ENCODE measurements at places on chromosomes 12 and 14.

DNA sequence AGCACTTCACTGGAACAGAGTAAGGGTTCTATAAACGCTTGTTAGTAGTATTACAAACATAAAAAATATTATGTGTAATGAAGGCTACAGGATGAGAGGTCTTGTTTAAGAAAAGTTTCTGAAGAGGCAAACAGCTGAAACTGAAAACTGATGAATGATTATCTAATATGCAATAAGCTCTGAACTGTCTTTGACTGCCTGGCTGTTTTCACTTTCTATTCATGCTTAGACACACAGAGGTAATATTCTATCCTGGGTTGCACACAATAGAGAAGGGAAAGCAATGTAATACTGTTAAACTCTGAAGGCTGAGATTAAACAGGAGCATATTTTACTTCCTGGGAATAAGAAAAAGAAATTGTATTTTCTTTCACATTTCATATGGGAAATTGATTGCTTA, 251.3 kb downstream of the ALX1 start:
- no peak for DNase-seq

- no peak for DNase-seq
Observed at GRCh38 chr14:57182760-57183503, 85.8 kb downstream of the EXOC5 start.

GRCh38 chr12:49587174-49587908, 18.1 kb downstream of the FAM186B start:
- DNase-seq = no peak

DNA sequence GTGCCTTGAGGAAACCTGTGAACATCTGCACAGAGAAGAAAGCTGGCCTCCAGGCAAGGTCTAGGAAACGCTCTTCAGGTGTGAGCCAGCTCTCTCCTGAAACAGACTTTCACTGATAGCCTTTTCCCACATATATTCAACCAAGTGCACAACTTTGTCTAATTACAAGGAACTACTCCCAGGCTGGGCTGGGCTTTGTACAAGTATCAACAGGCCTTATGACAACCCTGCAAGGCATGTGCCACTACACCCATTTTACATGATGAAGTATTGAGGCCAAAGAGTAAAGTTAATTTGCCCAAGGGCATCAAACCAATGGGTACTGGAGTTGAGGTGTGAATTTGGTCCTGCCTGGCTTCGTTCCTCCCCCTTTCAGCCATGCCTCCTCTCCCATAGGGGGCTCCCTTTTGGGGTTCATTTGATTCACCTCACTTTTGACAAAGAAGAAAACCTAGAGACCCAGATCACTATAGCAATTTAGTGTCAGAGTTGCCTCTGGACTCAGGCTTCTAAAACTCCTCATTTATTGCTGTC, 2.1 kb downstream of the CSRP2 start:
- DNase-seq = no peak

GRCh38 chr12:124779161-124780141, 84.2 kb downstream of the SCARB1 start:
- no peak for DNase-seq

DNA sequence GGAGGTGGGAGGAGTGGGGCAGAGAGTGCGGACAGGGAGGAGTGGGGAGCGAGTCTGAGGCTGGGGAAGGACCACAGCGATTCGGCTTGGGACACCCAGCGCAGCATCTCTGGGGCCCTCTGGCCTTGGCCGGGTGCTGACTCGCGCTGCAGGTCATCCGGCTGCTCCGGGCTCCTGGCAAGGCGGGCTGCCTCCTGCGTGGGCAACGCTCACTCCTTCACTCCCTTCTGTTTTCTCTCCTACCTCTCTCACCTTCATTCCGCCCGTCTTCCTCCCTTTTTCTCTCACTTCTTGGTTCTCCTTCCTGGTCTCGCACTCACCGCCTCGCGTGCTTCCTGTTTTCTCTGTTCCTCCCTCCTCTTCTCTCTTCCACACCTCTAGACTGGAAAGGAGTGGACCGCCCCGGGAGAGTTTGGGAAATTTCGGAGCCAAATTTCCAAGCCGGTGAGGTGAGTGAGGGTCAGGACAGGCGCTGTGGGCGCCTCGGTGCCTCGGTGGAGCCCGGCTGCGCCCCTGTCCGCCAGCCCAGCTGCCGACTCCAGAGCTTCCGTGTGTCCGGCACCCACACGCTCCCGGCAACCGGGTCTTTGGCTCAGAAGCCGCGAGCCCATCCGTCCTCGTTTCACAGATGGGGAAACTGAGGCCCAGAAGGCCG, 86.7 kb downstream of the B4GALNT3 start:
- no peak for DNase-seq

DNA sequence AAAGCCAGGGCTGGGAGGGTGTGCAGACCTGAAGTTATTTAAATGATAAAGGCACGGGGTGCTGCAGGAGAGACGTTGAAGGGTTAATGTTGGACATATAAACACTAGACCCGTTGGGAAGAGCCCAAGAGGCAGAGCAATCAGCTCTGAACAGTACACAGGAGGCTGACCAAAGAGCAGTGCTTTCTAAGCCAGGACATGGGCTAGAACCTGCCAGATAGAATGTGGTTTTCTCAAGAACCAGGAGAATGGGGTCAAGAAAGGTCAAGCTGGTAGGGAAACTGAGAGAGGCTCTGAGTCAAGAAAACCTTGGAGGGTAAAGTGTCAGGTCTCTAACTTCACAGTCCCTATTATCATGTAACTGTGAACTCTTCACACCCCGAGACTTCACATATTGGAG, 143.2 kb upstream of the EEA1 start:
- DNase-seq = no peak

- DNase-seq = no peak
Observed at GRCh38 chr12:42770261-42770660, 180.7 kb upstream of the PRICKLE1 start.

DNA sequence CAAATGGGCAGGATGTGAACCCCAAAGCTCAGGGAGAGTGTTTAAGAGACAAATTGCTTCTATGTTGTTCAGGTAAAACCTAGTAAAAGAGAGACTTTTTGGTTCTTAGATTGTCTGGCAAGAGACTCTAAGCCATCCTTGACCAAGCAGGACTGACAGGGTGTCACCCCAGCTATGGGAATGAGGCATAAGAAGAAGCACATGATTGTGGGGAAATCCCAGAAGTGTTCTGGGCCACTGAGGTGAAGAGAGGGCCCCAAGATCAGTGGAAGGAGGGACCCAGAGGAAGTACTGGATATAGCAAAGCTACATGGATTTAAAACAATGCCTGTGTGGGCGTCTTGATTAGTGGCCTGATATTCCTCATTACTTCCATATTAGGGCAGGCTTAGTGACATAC, 99.0 kb downstream of the SAMD4A start:
- DNase-seq = no peak

GRCh38 chr14:38280081-38280480, 24.2 kb upstream of the CLEC14A start:
- no peak for DNase-seq

DNA sequence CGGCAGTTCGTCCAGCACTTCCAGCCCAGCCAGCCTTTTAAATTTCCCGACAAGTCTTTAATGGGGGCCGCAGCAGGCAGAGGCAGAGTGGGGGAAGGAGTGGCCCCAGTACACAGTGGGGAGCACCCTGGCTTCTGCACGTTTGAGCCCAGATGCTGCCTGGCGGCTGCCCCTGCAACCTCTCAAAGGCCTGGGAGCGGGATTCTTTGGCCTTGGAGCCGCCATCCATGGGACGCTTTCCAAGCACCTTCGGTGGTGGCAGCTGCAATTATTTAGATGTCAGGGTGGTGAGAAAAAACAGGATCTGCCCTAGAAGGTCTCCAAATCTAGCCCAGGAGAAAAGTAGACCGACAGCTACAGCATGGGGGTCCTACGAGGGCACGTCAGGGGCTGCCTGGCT, 46.0 kb downstream of the FAM222A start:
- DNase-seq = no peak
